Ascending aorta (tissue), 2 donors: ENCODE measurements at places on chromosomes 2 and 18.

DNA sequence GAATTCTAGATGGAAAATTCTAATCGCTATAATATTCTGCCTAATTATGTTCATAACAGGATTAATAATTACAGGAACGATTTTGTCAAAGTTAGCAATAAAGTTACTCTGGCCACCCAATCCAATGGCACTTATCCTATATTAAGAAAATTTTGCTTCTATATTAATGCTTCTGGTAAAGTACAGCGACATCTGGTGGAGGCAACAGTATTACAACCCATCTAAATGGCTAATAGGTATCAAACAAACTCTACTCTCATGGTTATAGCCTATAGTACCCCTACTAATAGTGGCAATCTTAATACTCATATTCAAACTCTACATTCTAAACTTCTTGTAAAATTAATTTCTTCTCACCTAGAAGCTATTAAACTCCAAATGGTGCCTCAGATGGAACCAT, 1084.7 kb upstream of the LRRTM1 start:
- H3K4me1 ChIP-seq: no peaks in the 10 kb centered on the region
- no peaks in the 10 kb centered on the region for H3K27me3 ChIP-seq
- H3K36me3 ChIP-seq: no peaks in the 10 kb centered on the region
- no peak overlapping the region for H3K27ac ChIP-seq
- no peak for DNase-seq
- no peak overlapping the region for H3K4me3 ChIP-seq

GRCh38 chr2:157899125-157899839, 23.2 kb upstream of the ACVR1 start:
- no peaks in the 10 kb centered on the region for H3K27me3 ChIP-seq
- no peaks in the 10 kb centered on the region for H3K36me3 ChIP-seq
- DNase-seq: no peak
- no peaks in the 10 kb centered on the region for H3K4me1 ChIP-seq
- no peak overlapping the region for H3K4me3 ChIP-seq

GRCh38 chr2:158138255-158138654, 36.6 kb downstream of the UPP2 start:
- no peaks in the 10 kb centered on the region for H3K27me3 ChIP-seq
- DNase-seq: no peak
- no peak overlapping the region for H3K4me3 ChIP-seq
- no peak overlapping the region for H3K27ac ChIP-seq
- no peaks in the 10 kb centered on the region for H3K36me3 ChIP-seq

DNA sequence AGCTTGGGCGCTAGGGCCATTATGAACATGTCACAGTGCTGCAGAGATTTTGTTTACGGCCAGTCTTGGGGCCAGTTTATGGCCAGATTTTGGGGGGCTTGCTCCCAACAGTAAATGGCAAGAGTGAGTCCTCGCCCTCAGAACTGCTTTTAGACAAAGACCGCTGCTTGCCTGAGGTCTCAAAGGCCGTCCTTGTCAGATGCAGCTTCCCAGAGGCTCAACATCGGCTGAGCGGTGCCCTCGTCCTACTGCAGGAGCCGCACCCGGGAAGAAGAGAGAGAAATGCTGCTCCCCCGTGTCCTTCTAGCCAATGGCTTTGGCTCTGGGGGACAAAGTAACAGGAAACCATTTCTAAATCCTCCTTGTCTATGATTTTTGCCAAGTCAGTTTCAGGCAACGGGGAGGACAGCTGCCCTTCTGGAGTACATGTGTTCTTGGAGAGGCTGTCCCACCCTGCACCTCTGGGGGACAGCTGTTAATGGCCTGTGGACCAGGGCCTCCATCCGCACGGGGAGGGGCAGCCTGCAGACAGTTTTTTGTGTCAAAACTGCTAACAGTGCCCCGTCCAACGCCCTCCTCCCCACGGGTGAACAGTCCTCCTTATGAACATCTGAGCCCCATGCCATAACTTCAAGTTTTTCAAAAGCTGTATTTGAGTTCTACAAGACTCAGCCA, 66.1 kb downstream of the C18orf63 start:
- H3K27me3 ChIP-seq: no peaks in the 10 kb centered on the region
- no peaks in the 10 kb centered on the region for H3K4me1 ChIP-seq
- no peak overlapping the region for H3K4me3 ChIP-seq
- no peak overlapping the region for H3K27ac ChIP-seq
- DNase-seq: no peak

DNA sequence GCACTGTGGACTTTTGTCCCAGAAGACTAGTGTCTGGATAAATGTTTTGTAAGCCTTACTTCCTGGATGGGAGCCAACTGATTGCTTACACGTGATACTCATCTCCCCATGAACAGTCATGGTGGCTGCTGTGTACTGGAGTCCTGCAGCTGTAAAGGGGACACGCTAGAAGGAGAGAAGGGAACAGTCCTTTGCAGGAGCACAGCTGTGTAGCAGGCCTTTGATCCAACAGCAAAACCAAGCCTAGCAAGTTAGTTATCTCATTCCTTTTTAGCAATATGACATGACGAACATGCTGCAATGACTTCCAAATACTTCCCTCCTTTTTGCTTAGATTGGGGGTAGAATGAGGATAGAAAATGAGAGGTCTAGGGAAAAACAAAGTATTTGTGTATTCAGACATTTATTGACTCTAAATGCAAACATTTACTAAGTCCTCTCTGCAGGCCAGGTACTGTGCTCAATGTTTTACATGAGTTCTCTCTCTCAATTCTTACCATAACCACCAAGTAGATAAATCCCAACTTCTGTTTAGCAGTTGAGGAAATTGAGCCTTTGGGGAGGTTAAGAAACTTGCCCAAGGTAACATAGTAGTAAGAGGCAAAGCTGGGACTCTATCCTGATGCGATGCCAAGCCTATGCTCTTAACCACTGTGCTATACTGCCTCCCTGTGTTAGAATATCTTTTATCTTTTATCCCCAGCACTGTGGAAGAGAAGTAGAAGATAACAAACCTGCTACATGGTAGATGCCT, 55.4 kb upstream of the CD28 start:
- DNase-seq: no peak
- no peaks in the 10 kb centered on the region for H3K36me3 ChIP-seq
- peaks cover 16% of the 10 kb centered on the region for H3K4me1 ChIP-seq
- H3K4me3 ChIP-seq: no peak overlapping the region

GRCh38 chr2:36748166-36748565, 51.7 kb downstream of the VIT start:
- H3K27me3 ChIP-seq: no peaks in the 10 kb centered on the region
- no peak overlapping the region for H3K27ac ChIP-seq
- DNase-seq: no peak
- H3K4me3 ChIP-seq: no peak overlapping the region

DNA sequence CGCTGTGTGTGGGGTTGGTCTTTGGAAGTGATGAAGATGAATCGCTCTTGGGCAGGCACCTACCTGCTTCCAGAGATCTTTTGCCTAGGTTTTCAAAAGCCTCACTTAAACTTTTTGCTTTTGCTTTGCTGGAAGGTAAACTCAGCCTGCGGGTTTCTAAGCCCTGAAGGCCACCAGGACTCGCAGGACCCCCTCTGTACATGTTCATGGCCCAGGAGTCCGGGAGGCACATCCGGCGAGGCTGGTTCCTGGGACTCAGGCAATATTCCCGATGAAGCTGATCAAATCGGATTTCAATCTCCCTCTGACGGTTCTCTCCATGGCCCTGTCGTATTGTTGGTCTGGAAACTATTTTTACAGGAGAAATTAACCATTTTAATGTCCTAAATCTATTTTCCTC, 13.2 kb downstream of the HJURP start:
- no peak overlapping the region for H3K27ac ChIP-seq
- no peak overlapping the region for H3K4me3 ChIP-seq
- H3K4me1 ChIP-seq: no peaks in the 10 kb centered on the region
- H3K36me3 ChIP-seq: no peaks in the 10 kb centered on the region
- H3K27me3 ChIP-seq: no peaks in the 10 kb centered on the region
- DNase-seq: no peak

- no peak overlapping the region for H3K27ac ChIP-seq
- H3K27me3 ChIP-seq: no peaks in the 10 kb centered on the region
- H3K36me3 ChIP-seq: peaks cover 6% of the 10 kb centered on the region
- no peak overlapping the region for H3K4me3 ChIP-seq
- no peak for DNase-seq
- no peaks in the 10 kb centered on the region for H3K4me1 ChIP-seq
These were observed 79.4 kb downstream of the NOL10 start for GRCh38 chr2:10610213-10610910.

DNA sequence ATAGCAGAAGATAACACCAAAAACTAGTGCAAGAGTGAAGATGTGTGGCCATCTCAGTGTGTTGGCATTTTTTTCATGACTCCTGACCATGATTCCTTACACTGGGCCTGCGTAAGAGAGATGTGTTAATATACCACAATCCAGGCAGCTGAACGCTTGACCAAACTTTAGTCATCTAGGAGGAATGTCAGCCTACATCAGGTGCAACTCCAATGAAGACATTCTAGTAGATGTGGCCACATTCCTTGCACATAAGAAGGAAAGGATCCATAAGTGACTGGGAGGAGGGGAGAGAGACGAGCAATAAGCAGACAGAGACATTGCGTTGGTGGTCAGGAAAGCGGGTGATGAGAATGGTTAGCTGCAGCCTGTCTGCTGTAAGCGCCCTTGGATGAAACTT, 42.6 kb downstream of the CYRIA start:
- H3K27ac ChIP-seq: no peak overlapping the region
- H3K4me3 ChIP-seq: no peak overlapping the region
- peaks cover 5% of the 10 kb centered on the region for H3K36me3 ChIP-seq
- no peaks in the 10 kb centered on the region for H3K4me1 ChIP-seq

DNA sequence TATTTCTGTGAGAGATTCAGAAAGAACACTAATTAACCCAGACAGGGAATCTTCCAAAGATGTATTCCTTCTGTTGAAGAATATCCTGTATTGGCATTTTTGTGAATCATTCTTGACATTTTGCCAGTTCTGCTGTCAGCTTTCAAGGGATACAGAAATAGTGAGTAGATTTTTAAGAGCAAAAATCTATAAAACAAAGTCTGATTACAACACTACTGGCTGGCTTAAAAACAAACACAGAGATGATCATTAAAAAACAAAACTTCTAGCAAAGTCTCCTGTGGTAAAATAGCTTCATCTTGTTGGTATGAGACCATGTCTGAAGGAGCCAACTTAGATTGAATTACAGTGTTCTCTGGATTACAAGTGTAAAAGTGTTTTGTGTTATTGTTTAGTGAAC, 866.3 kb upstream of the KLHL29 start:
- H3K36me3 ChIP-seq: no peaks in the 10 kb centered on the region
- H3K27me3 ChIP-seq: no peaks in the 10 kb centered on the region

GRCh38 chr18:9609190-9609589, 5.2 kb downstream of the PPP4R1 start:
- no peak for DNase-seq
- no peak overlapping the region for H3K27ac ChIP-seq
- peaks cover 5% of the 10 kb centered on the region for H3K4me1 ChIP-seq
- no peaks in the 10 kb centered on the region for H3K36me3 ChIP-seq
- no peak overlapping the region for H3K4me3 ChIP-seq

GRCh38 chr2:238895361-238895882, 47.5 kb downstream of the TWIST2 start:
- no peaks in the 10 kb centered on the region for H3K27me3 ChIP-seq
- H3K36me3 ChIP-seq: no peaks in the 10 kb centered on the region
- no peak overlapping the region for H3K4me3 ChIP-seq
- H3K27ac ChIP-seq: peak overlapping the region; percentile 54

DNA sequence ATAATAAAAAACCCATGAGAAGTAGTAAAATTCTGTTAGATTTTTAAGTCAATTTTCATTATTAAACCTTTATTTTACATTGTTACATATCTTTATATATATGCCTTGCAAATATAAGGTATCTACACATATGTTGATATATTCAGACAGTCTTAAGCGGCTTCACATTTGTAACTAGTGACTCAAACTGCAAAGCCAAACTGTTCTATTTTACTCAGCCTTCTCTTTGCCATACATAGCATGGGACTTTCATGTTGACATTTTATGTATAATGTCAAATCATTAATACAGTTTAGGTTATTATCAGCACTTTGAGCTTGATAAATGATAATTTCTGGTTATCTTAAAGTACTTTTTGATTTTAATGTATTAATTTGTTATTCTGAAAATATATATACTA, 125.0 kb upstream of the WDSUB1 start:
- H3K4me1 ChIP-seq: no peaks in the 10 kb centered on the region
- H3K4me3 ChIP-seq: no peak overlapping the region
- H3K27ac ChIP-seq: no peak overlapping the region
- H3K27me3 ChIP-seq: no peaks in the 10 kb centered on the region
- H3K36me3 ChIP-seq: peaks cover 25% of the 10 kb centered on the region
